ENCODE measurements at places on chromosomes 16 and 17. TPM values are rescaled to one million over a fixed set of nuclear protein-coding genes. Genes with fewer than 3 reads are reported as not detected.
A peak's percentile ranks its signal among the peaks of the same experiment; 100 is the strongest.

The ABI3 gene
- 10.8 TPM for total RNA-seq

The EIF3CL gene
- 10.6 TPM for total RNA-seq

The CASKIN2 gene
- total RNA-seq = 74.4 TPM

The CBX8 gene
- total RNA-seq = 7.9 TPM

The CES5A gene
- total RNA-seq = not detected

The CRHR1 gene
- not detected for total RNA-seq

The CD300E gene
- total RNA-seq = 28.7 TPM

The TBC1D3H gene
- not detected for total RNA-seq

The TMEM92 gene
- total RNA-seq = 4.4 TPM

The LAT gene
- total RNA-seq = 5.8 TPM

- DNase-seq = no peak
Measured at GRCh38 chr17:28665994-28666393, 4.0 kb downstream of the SUPT6H start.

- no peak for DNase-seq
Measured at GRCh38 chr16:2090481-2090776, 42.6 kb downstream of the TSC2 start.

- DNase-seq = no peak
Measured at GRCh38 chr16:62041401-62041800, 5.2 kb upstream of the CDH8 start.

GRCh38 chr16:16996827-16997226 lies 473.9 kb downstream of the XYLT1 start:
- DNase-seq = no peak

DNA sequence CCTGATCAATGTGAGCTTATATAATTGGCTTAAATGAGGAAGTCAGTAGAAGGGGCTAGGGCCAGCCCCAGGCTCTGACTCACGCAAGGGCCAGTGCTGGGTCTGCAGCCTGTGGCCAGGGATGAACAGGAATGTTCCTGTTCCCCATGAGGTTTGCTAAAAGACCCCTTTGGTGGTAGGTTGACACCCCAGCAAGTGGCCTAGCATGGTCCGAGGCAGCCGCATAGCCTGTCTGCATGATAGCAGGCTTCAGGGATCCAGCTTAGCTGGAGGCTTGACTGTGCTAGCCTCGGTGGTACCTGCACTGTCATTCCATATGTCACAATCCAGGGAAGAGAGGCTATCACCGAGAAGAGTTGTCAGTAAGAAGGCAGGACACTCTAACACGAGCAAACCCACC lies 23.5 kb downstream of the TRIM25 start:
- no peak for DNase-seq

DNA sequence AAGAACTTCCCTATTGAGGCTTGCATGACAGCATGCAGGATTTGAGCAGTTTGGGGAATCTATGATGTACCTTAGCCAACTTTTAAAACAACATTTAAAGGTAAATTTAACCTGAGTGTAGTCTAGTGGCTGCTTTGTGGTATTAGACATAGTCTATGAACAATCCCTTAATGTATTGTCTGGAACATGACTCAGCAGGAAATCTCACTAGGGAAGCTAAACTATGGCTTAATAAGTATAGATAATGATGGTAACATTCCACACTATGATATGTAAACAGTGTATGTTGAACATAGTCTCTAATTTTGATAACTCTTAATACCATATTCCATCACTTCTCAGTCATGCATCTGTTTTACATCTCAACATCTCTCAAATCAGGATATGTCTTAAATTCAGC lies 52.1 kb upstream of the SLC12A3 start:
- DNase-seq = no peak

GRCh38 chr16:3541527-3542155 lies 35.6 kb downstream of the NLRC3 start:
- no peak for DNase-seq

GRCh38 chr17:32558997-32559650 lies 72.3 kb downstream of the CDK5R1 start:
- no peak for DNase-seq

- DNase-seq = peak; percentile 91
Measured at GRCh38 chr17:48816774-48817590, at the start of gene TTLL6. TSS of gene TTLL6 (minus strand) at chr17:48817229. CDS start at chr17:48817072, 157 bp downstream.

DNA sequence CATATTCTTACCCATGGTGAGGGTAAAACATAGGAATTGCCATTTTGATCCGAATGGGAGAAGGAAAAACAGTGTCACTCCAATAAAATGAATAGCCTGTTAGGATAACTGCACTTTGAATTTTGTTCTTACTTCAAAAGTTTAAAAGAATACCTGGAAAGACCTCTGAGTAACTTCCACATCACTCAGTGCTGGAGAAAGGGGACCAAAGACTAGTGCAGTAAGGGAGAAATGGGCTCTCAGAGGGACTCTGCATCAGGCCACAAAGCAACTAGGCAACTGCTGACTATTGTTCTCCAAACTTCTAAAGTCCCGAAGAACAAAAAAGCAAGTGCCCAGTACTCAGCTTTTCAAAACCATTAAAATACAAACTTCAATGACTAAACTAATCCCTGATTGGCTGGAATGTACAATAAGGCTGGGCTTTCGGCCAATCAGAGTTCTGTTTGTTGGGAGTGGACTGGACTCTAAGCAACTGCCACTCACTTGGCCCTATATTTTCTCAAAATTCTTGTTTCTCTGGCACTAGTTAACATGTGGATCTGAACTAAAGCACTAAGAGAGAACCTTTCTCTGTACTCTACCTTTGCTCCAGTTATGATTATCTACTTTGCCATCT lies 6.2 kb downstream of the DNAJC7 start:
- no peak for DNase-seq

GRCh38 chr17:33688771-33689170 lies 395.7 kb upstream of the ASIC2 start:
- DNase-seq = no peak

- peak; percentile 82 for DNase-seq
Measured at GRCh38 chr17:7436556-7437368, 1.5 kb downstream of the TMEM102 start.

DNA sequence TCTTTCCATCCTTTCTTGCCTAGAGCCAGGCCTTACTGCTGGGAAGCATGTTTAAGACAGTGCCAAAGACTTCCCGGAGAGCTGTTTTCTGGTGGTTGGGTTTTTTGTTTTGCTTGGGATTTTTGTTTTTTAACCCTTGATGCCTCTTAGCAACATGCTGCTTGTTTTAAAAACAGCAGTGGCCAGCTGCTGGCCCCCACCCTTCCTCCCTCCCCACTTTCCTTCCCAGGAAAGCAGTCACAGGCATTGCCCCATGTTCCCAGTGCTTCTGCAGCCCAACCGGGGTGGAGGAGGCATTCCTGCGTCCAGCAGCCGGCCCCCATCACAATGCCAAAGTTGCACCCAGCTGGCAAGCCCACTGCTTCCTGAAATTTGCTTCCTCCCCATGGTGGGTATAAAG lies 12.6 kb downstream of the TMEM132E start:
- DNase-seq = no peak

- DNase-seq = no peak
Measured at GRCh38 chr16:66228792-66229191, 137.7 kb upstream of the CDH5 start.

GRCh38 chr17:40960144-40960543 lies 6.6 kb downstream of the KRT39 start:
- no peak for DNase-seq

- DNase-seq = no peak
Measured at GRCh38 chr16:84283314-84284153, 11.1 kb upstream of the WFDC1 start.

DNA sequence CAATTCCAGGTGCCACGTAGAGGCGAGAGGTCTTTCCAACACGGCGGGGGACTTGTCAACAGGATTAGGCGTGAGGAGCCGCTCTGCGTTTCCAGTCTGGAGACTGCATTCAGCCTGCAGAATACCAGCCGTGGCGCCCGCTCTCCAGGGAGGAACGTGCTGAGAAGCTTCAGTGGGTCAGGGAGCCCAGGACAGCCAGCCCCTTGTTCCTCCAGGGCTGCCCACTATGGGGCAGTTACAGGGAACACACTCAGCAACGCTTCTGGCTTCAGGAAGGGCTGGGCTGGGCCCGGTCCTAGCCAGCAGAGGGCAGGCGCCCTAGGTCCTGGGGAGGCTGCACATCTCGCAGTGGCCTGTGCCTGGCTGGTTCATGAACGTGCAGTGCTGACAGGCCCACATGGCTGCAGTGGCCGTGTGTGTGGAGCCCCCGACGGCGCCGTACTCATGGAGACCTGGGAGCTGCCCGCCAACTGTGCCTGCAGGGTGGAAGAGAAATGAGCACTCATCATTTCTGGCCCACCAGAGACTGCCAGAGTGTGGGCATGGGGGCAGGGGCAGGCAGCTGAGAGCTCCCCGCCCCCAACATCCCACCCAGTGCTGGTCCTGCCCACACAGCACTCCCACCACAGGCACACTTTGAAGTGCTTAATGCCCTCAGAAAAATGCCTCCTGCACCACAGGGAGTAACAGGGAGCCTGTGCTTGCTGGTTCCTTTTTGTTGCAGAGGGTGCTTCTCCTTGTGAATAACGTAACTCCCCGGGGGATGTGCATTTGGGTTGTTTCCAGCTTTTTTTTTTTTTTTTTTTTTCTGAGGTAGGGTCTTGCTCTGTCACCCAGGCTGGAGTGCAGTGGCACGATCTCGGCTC lies 7.0 kb upstream of the FAAP100 start:
- DNase-seq = no peak

DNA sequence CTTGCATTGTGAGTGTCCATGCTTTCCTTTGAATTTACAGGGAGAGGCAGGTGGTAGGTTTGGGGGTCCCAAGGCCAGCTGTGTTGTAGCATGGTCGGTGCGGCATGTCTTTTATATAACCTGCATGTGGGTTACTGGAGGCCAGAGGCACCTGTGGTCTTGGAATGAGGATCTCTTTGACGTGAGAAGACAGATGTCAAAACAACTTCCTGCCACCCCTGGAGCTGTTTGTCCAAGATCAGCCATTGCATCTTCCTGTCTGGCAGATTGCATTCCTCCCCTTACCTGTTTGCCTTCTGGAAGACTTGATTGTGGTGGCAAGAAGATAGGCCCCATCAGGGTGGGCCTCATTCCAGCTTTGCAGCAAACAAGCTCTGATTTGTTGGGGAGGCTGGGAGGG lies 175.1 kb downstream of the MSI2 start:
- no peak for DNase-seq

DNA sequence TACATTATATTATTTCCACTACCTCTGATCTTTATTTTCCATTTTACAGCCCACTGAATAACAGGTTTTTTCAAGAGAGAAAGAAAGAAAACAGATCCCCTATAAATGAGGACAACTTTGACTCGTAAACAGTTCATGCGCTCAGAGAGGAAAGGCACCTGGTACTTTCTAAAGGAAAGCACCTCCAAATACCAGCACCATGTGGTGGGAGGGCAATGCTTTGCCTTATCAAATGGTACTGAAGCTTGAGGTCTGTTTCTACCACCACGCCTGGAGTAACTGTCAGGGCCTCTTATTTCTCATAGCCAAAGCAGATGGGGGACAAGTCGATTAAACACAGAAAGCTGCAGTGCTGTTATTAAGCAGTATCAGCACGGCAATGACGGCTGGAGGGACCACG lies 510.3 kb upstream of the ZFHX3 start:
- no peak for DNase-seq

DNA sequence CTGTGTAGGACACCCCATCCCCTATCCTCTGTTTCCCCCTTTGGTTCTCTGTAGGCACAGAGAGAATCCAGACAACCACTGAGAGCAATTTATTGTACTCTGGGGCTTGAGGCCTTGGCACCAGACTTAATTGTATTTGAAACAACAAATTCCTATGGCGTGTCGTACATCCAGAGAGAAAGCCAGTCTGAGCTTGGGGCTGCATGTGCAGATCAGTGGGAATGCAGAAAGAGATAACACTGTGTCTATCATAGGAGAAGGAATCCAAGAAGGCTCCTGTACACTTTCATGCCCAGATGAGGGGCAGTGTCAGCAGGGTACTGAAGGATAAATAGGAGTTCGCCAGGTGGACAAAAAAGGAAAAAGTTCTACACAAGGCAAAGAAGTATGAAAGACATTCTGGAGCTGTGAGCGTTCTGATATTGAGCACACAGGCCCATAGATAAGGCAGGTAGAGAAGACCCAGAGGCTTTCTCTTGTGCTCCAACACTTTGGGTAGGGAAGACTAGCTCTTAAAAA lies 22.0 kb upstream of the IL4R start:
- no peak for DNase-seq

DNA sequence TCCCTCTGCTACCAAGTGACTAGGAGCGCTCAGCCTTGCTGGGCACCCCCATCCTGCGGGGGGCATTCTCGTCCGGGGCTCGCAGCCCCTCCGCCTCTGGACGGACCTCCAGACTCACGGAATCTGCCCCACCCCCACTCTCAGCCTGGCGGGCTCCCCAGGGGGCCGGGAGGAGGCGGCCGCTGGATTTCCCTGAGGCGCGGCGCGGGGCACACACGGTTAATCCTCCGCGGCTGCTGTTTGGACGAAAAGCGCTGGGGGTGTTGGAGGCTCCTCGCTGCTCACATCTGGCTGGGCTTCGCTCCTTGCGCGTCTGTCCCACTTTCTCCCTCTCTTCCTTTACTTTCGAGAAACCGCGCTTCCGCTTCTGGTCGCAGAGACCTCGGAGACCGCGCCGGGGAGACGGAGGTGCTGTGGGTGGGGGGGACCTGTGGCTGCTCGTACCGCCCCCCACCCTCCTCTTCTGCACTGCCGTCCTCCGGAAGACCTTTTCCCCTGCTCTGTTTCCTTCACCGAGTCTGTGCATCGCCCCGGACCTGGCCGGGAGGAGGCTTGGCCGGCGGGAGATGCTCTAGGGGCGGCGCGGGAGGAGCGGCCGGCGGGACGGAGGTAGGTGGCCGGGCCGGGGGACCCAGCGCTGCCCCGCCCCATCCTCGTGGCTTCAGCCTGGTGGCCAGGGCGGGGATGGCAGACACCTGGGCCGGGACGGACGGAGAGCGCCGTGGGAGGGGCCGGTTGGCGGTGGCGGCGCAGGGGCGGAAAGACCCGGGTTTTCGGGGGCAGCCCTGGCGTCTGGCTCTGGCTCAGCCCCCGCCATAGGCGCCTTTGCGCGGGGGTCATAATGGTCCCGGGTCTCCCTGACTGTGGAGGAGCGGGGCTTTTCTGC lies at the start of gene C1QTNF1:
C1QTNF1 (plus strand) TSS at position 284 of the 886 bp plus-strand sequence. CDS start 19,800 bp downstream, outside the sequence.
- DNase-seq = peak; percentile 34

DNA sequence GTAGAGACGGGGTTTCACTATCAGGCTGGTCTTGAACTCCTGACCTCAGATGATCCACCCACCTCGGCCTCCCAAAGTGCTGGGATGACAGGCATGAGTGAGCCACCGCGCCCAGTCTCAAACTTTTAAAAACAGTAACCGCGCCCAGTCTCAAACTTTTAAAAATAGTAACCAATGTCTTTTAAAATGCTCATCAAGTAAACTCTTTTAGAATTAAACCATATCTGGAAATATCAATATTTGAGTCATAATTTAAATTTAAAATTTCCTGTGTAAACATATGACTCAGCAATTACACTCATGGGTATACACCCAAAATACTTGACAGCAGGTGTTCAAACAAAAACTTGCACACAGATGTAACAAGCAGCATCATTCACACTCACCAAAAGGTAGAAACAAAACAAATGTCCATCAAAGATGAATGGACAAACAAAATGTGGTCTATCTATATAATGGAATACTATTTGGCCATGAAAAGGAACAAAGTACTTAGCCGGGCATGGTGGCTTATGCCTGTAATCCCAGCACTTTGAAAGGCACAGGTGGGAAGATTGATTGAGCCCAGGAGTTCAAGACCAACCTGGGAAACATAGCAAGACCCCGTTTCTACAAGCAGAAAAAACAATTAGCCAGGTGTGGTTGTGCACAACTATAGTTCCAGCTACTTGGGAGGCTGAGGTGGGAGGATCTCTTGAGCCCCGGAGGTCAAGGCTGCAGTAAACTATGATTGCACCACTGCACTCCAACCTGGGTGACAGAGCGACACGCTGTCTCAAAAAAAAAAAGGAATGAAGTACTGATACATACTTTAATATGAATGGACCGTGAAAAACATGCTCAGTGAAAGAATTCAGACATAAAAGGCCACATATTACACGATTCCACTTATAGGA lies 20.2 kb downstream of the ENPP7 start:
- DNase-seq = peak; percentile 2
